Uterus (tissue), 4 donors: ENCODE measurements at places on chromosomes 2 and 18.

GRCh38 chr18:41459656-41460055 lies 495.4 kb upstream of the PIK3C3 start:
- H3K27me3 ChIP-seq = no peaks in the 10 kb centered on the region
- H3K27ac ChIP-seq = no peak overlapping the region
- no peak overlapping the region for H3K4me3 ChIP-seq

GRCh38 chr2:64394153-64394552 lies 59.8 kb upstream of the LGALSL start:
- no peaks in the 10 kb centered on the region for H3K4me1 ChIP-seq
- no peaks in the 10 kb centered on the region for H3K36me3 ChIP-seq
- DNase-seq = no peak
- no peak overlapping the region for H3K27ac ChIP-seq

DNA sequence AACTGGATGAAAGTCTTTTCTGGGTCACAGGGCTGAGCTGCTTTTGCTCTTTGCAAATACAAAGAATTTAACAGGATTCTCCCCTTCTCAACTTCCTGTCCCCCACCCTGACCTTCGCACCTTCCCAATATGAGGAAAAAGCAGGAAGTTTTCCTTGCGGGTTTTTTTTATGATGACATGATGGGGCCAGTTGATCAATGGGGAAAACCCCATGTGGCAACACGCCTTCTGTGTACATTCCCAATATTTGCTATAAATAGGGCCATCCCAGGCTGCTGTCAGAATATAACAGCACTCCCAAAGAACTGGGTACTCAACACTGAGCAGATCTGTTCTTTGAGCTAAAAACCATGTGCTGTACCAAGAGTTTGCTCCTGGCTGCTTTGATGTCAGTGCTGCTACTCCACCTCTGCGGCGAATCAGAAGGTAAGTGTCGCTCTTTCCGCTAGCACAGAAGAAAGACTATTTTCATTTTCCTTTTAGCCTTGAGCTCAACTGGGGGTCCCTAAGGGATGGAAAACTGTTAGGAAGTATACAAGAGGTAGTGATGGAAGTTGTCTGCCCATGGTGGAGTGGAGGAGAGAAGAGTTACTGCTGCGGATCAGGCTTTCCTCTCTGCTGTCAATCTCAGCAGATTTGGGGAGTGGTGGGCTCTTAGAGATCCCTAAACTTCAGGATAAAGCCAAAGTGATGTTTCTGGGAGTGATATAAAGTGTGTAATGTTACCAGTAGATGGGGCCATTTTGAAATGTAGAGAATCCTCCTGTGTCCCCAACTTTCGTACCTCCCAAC lies at the start of gene CCL20:
Gene CCL20 (plus strand): TSS at position 281 of the 792 bp plus-strand sequence. CDS start 70 bp downstream, at position 351.
- no peaks in the 10 kb centered on the region for H3K4me1 ChIP-seq
- no peak within 1 kb of the TSS for H3K4me3 ChIP-seq
- no peaks in the 10 kb centered on the region for H3K27me3 ChIP-seq
- no peak for DNase-seq
- H3K27ac ChIP-seq = no peak within 1 kb of the TSS

DNA sequence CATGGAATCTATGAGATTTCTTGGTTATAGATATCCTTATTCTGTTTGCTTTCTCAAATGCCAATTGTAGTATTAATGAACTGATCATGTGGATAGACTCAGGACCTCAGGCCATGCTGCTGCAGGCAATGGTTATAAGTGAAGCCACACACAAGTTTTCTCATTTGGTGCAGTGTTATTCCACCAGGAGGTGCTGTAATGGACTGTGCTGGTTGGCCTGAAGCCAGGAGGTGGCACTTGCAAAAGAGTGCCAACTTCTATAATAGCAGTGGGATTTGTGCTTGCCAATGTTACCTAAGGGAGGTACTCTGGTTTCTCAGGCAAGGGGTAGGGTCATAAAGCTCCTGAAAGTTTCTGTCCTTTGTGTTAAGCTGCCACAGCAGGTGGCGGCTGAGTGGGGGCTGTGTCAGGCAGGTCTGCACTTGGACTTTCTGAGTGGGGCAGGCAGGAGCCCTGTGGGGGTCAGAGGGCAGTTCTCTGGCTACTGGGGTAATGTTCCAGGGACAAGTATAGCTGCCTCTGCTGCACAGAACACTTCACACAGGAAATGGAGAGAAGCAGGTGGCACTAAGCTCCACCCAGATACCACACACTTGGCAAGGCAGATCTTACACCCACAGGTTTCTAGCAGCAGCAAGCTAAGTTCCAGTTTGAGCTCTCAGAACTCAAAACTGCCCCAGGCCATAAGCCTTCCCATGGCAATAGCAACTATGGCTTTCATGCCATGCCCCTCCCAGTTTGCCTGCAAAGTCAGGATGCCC lies 352.6 kb upstream of the CWC22 start:
- no peak for DNase-seq
- no peaks in the 10 kb centered on the region for H3K36me3 ChIP-seq
- no peak overlapping the region for H3K4me3 ChIP-seq

DNA sequence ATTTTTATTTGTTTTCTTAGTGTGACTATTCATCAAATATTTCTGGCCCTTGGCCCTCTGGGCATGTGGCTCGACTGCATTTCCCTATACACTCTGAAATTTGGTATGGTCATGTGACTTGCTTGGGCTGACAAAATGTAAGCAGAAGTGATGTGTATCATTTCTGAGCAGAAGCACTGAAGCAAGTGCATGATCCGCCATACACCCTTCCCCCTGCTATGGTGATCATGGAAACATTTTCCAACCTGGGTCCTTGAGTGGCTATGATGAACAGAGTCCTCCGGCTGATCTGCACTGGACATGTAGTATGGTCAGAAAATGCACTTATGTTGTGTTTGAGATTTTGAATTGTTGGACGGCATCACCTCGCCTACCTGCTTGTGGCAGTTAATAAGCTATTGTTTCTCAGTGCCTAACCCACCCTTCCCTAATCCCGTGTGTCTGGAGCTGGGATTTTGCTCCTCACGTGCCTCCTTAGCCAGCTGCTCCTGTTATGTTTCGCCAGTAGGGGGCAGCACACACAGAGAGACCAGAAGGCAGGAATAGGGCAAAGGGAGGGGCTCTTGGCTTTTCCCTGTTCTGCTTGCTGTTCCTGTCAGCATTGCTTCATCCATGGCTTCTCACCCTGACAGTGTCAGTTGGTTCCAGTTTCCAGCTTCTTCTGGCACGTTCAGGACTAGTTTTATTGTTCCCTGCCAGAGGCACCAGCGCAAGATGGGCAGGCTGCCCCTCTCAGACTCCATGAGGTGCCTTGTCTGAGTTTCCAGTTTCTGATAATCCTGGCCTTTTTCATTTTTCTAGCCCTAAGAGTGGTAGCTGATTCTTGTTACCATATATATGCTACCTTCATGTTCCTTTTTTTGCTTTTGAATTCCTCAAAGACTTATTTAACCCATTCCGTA lies 207.4 kb downstream of the ARL6IP6 start:
- no peaks in the 10 kb centered on the region for H3K27me3 ChIP-seq
- peak; percentile 40 for DNase-seq
- H3K4me1 ChIP-seq = no peaks in the 10 kb centered on the region
- H3K4me3 ChIP-seq = no peak overlapping the region
- no peaks in the 10 kb centered on the region for H3K36me3 ChIP-seq
- H3K27ac ChIP-seq = no peak overlapping the region

DNA sequence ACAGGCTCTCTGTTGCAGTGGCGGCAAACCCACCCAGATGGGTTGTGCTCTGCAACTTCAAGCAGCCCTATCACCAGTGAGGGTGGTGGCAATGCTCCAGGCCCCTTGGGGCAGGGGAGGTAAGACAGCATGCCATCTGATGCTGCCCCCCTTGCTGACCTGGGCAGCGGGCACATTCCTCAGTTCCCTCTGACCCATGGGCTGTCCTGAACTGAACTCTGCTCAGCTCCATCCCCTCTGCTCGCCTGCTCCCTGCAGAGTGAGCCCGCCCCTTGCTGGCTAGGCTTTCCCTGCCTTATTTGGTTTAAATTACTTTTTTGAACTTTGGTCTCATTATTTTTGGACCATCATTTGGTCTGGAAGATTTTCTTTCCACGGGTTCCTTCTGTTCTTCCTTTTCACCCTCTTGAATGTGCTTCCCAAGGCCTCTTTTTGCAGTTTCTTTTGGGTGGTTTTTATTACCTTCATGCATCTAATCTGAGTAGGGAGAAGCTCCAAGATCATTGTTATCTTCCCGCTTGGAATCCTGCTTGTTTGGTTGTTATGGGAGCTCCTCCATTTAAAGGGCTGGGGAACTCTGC lies 565.4 kb downstream of the TNS1 start:
- no peaks in the 10 kb centered on the region for H3K36me3 ChIP-seq
- H3K4me1 ChIP-seq = peaks cover 10% of the 10 kb centered on the region
- no peak overlapping the region for H3K4me3 ChIP-seq
- H3K27ac ChIP-seq = peak overlapping the region; percentile 89
- H3K27me3 ChIP-seq = no peaks in the 10 kb centered on the region

DNA sequence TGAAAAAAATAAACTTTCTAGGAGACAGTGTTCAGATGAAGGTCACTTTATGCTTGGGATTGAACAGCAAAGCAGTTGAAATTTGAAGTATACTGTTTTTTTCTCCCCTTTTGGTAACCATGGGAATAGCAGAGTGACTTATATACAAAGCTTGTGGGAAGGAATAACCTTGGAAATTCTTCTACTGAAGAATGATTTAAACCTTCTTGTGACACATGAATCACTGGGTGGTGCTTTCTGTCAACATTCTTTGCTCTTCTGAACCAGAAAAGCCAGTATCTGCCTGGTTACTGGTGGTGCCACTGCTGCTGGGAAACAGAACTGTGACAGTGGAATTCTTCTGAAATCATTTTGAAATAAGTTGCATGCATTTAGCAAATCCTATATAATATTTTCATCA lies 39.4 kb upstream of the RND3 start:
- H3K4me1 ChIP-seq = no peaks in the 10 kb centered on the region
- no peak overlapping the region for H3K4me3 ChIP-seq
- no peak overlapping the region for H3K27ac ChIP-seq
- no peaks in the 10 kb centered on the region for H3K36me3 ChIP-seq
- DNase-seq = no peak

DNA sequence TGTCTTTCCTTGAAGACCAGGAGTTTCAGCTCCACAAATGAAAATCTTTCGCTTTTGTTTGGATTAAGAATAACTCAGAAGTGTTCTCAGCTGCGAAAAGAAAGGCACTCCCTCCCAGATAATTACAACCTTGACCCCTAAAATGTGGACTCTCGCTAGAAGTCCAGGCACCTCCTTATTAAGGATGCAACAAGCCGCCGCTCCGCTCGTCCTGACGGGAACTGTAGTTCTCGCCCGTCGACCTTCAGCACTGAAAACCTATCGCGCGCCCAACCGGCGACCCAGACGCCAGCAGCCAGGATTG lies 559 bp downstream of the IMMT start:
- DNase-seq = no peak
- no peaks in the 10 kb centered on the region for H3K4me1 ChIP-seq
- peak overlapping the region; percentile 98 for H3K27ac ChIP-seq
- no peaks in the 10 kb centered on the region for H3K36me3 ChIP-seq
- peak overlapping the region; percentile 94 for H3K4me3 ChIP-seq

- H3K4me3 ChIP-seq = no peak overlapping the region
- no peak for DNase-seq
- no peaks in the 10 kb centered on the region for H3K36me3 ChIP-seq
- H3K27me3 ChIP-seq = no peaks in the 10 kb centered on the region
- no peak overlapping the region for H3K27ac ChIP-seq
- no peaks in the 10 kb centered on the region for H3K4me1 ChIP-seq
Observed at GRCh38 chr2:134679294-134679693, 39.5 kb downstream of the TMEM163 start.

- no peak overlapping the region for H3K27ac ChIP-seq
- H3K4me3 ChIP-seq = no peak overlapping the region
- no peaks in the 10 kb centered on the region for H3K36me3 ChIP-seq
- H3K4me1 ChIP-seq = no peaks in the 10 kb centered on the region
Observed at GRCh38 chr2:42256505-42256904, 87.4 kb downstream of the EML4 start.

DNA sequence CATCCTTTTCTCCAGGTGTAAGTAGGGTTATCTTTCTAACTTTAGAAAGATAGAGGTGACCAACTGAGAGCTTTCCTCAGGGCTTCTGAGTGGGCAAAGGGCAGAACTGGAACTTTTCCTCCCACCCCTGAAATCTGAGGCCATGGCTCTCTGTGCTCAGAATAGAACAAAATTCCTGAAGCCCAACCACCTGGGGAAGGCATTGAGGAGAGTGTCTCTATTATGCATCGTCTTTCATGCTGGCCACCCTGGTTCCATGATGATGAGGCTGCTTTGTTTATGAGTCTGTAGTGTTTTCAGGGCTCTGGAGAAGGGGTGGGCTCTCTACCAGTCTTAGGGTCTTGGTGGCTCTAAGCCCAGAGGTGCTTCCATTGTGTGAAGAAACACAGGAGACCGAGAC lies 30.7 kb upstream of the IL1R1 start:
- H3K4me3 ChIP-seq = no peak overlapping the region
- H3K27me3 ChIP-seq = no peaks in the 10 kb centered on the region
- H3K4me1 ChIP-seq = no peaks in the 10 kb centered on the region

DNA sequence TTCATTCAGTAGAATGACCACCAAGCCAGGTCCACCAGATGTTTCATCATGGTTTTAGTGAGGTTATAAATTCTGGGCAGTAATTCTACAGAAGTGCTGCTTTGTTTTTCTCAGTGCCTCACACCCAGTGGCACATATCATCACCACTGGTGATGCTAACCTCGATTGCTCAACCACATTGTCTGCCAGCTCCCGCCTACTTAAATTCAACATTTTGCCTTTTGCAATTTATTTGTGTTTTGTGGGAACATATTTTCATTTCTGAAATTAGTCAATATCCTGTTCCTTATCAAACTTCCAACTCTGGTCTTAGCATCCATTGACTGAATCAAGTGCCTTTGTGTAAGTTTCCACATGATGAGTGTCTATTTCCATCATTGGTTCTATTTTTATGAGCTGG lies 62.3 kb upstream of the TMEM178A start:
- no peaks in the 10 kb centered on the region for H3K27me3 ChIP-seq
- no peaks in the 10 kb centered on the region for H3K4me1 ChIP-seq
- H3K36me3 ChIP-seq = no peaks in the 10 kb centered on the region

DNA sequence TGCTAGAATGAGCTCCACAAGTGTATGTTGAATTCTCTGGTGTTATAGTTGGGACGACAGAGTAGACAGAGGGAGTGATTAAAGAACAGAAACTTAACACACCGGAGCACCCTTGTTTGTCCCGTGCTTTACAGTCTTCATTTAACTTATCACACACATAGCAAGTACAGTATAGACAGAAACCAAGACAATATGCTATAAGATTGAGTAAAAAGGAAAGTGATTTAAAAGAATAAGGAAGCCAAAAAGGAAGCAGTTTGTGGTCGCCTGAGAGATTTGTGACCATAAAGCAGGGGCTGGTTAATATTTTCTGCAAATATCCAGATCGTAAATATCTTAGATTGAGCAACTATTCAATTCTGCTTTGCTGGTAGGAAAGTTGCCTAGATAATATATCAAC lies 1128.4 kb downstream of the TSN start:
- no peak for DNase-seq
- no peaks in the 10 kb centered on the region for H3K4me1 ChIP-seq
- no peaks in the 10 kb centered on the region for H3K27me3 ChIP-seq
- H3K27ac ChIP-seq = no peak overlapping the region

DNA sequence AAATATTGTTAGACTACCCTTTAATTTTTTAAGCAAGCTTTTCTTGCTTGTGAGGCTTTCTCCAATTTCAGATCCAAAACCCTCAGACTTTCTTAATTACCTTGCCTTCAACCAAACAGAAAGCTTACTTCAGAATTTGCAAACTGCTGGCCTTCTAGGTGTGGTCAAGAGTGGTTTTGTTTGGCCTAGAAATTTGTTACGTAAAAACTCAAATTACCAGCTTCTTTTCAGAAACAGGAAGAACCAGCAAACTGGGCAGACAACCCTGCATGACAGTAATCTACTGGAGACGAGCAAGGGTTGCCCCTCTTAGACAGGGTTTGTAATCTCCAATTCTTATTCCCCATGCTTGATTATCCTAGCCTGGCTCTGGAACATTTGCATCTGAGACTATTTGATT lies 27.1 kb downstream of the SRBD1 start:
- no peaks in the 10 kb centered on the region for H3K36me3 ChIP-seq
- DNase-seq = no peak
- no peak overlapping the region for H3K27ac ChIP-seq
